Sigmoid colon (tissue), 7 donors: ENCODE measurements at places on chromosomes 2 and 18. TPM values are rescaled to one million over a fixed set of nuclear protein-coding genes. Genes with fewer than 3 reads are reported as not detected.

Gene FBLN7
- 1.1 TPM for total RNA-seq

Gene CNDP2
- total RNA-seq: 53.5 TPM

Gene GATA6
- 14.7 TPM for total RNA-seq

Gene INHA
- total RNA-seq: not detected

Gene REG3A
- not detected for total RNA-seq

Gene C1D
- total RNA-seq: 77.0 TPM

GRCh38 chr2:177772529-177772928 lies 300.0 kb downstream of the PDE11A start:
- H3K4me1 ChIP-seq: no peaks in the 10 kb centered on the region
- no peaks in the 10 kb centered on the region for H3K27me3 ChIP-seq
- H3K36me3 ChIP-seq: no peaks in the 10 kb centered on the region
- H3K27ac ChIP-seq: no peak overlapping the region
- no peak for DNase-seq

GRCh38 chr18:8623549-8624106 lies 14.4 kb downstream of the RAB12 start:
- no peak for DNase-seq
- peak overlapping the region; percentile 38 for H3K27ac ChIP-seq
- H3K4me3 ChIP-seq: peak overlapping the region; percentile 12
- no peaks in the 10 kb centered on the region for H3K27me3 ChIP-seq

GRCh38 chr2:44974064-44974715 lies 32.7 kb downstream of the SIX3 start:
- H3K27ac ChIP-seq: no peak overlapping the region
- no peak for DNase-seq
- H3K36me3 ChIP-seq: no peaks in the 10 kb centered on the region

DNA sequence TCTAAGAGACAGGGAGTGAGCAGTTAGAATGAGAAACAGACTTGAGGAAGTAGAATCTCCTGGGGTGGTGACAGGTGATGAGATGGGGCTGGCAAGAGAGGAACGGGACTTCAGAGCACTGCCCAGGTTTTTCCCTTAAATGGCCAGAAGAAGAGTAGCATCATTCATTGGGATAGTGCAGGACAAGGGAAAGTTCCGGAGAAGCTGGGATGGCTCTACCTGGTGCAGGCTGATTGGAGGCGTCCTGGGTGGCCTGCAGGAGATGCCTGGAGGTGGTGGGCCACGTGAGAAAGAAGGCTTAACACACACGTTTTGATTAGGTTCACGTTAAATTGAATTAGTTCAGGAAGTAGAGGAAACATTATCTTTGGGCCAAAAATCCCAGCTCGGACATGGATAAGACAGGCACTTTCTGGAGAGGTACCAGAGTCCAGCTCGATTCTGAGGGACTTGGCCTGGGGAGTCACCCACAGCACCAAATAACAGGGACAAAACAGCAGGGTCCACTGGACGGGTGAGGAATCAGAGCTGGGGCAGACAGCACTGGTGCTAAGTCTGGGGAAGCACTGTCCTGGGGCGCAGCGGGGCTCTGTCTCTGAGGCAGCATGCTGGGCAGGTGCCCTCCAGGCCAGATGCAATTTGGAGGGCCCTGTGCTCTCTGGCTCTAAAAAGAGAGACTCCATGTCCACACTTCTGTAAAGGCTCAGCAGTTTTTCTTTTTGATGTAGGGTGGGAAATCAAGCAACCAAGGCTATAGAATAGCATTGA lies 512.3 kb upstream of the RAB6C start:
- no peak overlapping the region for H3K27ac ChIP-seq
- H3K4me1 ChIP-seq: peaks cover 4% of the 10 kb centered on the region
- H3K36me3 ChIP-seq: no peaks in the 10 kb centered on the region
- H3K27me3 ChIP-seq: no peaks in the 10 kb centered on the region
- no peak for DNase-seq

GRCh38 chr2:173043897-173044519 lies 31.6 kb upstream of the MAP3K20 start:
- H3K4me3 ChIP-seq: no peak overlapping the region
- H3K27ac ChIP-seq: no peak overlapping the region
- no peak for DNase-seq
- H3K36me3 ChIP-seq: no peaks in the 10 kb centered on the region
- no peaks in the 10 kb centered on the region for H3K27me3 ChIP-seq

GRCh38 chr18:63433334-63433866 lies 11.1 kb upstream of the VPS4B start:
- H3K4me1 ChIP-seq: no peaks in the 10 kb centered on the region
- no peak overlapping the region for H3K27ac ChIP-seq
- peak; percentile 68 for DNase-seq
- H3K36me3 ChIP-seq: no peaks in the 10 kb centered on the region
- no peak overlapping the region for H3K4me3 ChIP-seq
- no peaks in the 10 kb centered on the region for H3K27me3 ChIP-seq

DNA sequence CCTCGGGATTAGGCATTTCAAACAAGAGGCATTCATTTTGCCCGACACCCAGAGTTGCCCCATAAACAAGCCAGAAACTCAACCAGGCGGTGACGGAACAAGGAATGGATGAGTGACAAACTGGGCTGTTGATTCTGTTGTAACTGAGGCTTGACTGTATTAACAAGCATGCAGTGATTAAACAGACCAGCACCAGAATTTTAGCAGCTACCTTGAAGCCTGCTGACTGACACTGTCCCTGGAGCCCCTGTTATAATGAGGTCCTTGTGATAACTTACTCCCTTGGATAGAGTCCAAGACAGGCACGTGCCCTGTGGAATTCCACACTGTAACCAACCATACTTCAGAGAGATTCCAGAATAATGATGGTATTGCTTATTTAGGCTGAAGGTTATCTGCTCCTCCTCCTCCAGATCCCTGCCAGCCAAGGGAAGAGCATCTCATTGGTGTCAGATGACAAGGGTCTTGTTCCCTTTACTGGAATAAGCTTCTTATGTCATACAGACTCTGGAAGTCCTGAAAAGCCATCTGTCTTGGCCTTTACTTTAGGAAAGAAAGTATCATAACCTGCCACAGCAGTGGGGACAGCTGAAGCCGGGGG lies 97.1 kb upstream of the RMDN2 start:
- no peaks in the 10 kb centered on the region for H3K27me3 ChIP-seq
- DNase-seq: no peak
- H3K4me1 ChIP-seq: peaks cover 44% of the 10 kb centered on the region
- no peaks in the 10 kb centered on the region for H3K36me3 ChIP-seq
- H3K27ac ChIP-seq: no peak overlapping the region

DNA sequence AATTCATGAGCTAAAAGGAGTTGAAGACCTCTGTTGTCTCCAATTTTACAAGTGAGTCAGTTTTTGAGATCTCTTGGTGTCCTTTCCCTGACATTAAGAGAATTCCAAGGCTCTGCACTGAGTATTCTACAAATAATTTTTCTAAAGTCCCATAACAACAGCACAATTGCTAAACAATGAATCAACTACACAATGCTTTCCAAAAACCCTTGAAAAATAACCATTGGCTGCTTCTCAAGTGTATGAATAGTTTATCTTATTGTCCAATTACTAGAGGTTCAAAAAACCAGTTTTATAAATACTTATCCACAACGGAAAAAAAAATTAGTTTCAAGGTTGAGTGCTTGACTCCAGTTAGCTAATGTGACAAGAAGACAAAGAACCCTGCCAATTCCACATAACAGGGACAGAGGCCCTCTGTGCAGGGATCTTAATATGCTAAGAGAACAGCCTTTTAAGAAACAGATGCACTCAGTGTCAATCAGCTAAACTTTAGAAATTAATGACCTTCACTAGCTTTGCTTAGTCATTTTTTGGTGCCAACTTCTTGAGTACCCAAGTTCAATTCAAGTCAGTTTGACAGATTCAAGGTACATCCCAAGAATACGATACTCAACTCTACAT lies 266.6 kb upstream of the CYP26B1 start:
- H3K27ac ChIP-seq: no peak overlapping the region
- H3K4me3 ChIP-seq: no peak overlapping the region
- no peak for DNase-seq
- H3K27me3 ChIP-seq: no peaks in the 10 kb centered on the region
- H3K4me1 ChIP-seq: peaks cover 12% of the 10 kb centered on the region
- no peaks in the 10 kb centered on the region for H3K36me3 ChIP-seq

DNA sequence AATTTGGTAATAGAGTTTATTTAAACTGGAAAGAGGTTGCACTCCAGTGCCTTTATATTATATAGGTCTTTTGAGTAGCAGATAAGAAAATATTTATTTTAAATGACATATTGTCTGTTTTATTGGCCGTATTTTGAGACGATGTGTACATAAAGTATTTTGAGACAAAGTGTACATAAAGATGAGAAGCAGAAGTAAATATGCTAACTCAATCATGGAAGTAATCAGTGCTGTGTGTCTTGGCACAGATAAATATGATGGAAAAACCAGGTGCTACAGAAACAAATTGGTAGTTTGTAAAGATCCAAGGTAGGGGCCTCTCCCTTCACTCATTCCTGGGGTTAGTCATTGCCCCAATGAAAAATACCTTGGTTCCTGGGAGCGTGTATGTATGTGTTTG lies 382.9 kb downstream of the DSEL start:
- H3K27me3 ChIP-seq: no peaks in the 10 kb centered on the region
- H3K27ac ChIP-seq: no peak overlapping the region
- no peak for DNase-seq
- H3K36me3 ChIP-seq: no peaks in the 10 kb centered on the region
- no peak overlapping the region for H3K4me3 ChIP-seq

GRCh38 chr2:169585673-169586072 lies 1.5 kb downstream of the PPIG start:
- H3K36me3 ChIP-seq: no peaks in the 10 kb centered on the region
- H3K4me1 ChIP-seq: peaks cover 36% of the 10 kb centered on the region
- peak overlapping the region; percentile 79 for H3K4me3 ChIP-seq

GRCh38 chr2:200756618-200757321 lies 54.9 kb upstream of the BZW1 start:
- H3K4me1 ChIP-seq: no peaks in the 10 kb centered on the region
- H3K27me3 ChIP-seq: no peaks in the 10 kb centered on the region
- no peak overlapping the region for H3K4me3 ChIP-seq
- DNase-seq: no peak
- H3K27ac ChIP-seq: no peak overlapping the region

DNA sequence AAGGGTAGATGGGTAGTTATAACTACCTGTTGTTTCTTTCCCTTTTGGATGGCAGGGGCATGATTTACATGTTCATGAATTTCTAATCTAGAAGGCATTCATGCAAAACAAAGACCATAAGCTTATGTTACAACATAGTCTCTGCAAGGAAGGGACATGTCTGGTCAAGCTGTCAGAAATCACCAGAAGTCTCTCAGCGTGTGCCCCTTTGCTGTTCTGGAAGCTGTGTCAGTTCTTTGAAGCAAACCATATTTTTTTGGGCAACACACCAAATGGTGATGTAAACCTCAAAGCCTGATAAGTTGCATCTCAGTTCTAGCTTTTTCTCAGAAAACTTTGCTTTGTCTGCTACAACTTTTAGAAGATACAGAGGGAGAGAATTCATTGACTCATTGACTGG lies 173.5 kb upstream of the CTAGE1 start:
- no peak overlapping the region for H3K27ac ChIP-seq
- no peaks in the 10 kb centered on the region for H3K4me1 ChIP-seq
- H3K36me3 ChIP-seq: no peaks in the 10 kb centered on the region

- no peaks in the 10 kb centered on the region for H3K36me3 ChIP-seq
- H3K4me1 ChIP-seq: no peaks in the 10 kb centered on the region
- no peak for DNase-seq
- no peak overlapping the region for H3K27ac ChIP-seq
- H3K27me3 ChIP-seq: no peaks in the 10 kb centered on the region
Measured at GRCh38 chr2:44119878-44120277, 48.8 kb upstream of the PPM1B start.
